ENCODE measurements at places on chromosomes 3 and 15.

DNA sequence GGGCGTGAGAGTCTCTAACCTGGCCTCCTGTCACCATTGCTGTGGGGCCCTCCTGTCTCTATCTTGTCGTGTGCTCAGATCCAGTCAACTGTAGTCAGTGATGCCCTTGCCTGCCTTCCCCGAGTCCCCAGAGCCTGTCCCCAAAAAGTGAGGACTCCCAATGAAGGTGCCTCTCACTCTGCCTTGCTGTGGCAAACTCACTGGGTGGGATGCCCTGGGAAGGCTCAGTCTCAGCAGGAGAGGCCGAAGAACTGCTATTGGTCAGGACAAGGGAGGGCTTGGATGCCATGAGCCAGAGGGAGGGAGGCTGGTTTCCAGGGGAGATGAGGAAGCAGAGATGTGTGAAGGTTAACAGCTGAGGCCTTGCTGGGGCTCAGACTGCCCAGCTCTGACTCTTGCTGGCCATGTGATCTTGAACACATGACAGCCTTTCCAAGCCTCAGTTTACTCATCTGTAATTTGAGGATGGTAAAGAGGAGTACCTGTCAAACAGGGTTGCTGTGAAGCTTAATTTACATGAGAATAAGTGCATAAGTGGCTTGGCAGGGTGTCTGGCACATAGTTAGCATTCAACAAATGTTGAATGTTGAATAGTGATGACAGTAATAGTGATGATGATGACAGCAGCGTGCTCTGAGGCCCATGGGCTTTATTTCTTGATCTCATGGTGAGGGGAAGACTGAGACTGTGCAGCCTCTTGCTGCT is 8.2 kb downstream of the KY start:
- no peak for DNase-seq

- DNase-seq: no peak
Measured at GRCh38 chr15:78155355-78155939, 6.3 kb downstream of the IDH3A start.

DNA sequence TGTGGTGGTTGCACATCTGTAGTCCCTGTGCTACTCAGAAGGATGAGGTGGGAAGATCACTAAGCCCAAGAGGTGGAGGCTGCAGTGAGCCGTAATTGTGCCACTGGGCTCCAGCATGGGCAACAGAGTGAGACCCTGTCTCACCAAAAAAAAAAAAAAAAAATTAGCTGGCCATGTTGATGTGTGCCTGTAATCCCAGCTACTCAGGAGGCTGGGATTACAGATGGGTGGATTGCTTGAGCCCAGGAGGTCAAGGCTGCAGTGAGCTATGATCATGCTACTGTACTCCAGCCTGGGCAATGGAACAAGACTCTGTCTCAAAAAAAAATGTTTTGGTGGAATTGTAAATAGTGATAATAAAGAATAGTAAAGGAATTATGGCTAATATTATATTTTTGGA is 9.9 kb downstream of the ATRIP start:
- DNase-seq: no peak

- DNase-seq: no peak
Measured at GRCh38 chr3:157070678-157070999, 89.3 kb downstream of the CCNL1 start.

DNA sequence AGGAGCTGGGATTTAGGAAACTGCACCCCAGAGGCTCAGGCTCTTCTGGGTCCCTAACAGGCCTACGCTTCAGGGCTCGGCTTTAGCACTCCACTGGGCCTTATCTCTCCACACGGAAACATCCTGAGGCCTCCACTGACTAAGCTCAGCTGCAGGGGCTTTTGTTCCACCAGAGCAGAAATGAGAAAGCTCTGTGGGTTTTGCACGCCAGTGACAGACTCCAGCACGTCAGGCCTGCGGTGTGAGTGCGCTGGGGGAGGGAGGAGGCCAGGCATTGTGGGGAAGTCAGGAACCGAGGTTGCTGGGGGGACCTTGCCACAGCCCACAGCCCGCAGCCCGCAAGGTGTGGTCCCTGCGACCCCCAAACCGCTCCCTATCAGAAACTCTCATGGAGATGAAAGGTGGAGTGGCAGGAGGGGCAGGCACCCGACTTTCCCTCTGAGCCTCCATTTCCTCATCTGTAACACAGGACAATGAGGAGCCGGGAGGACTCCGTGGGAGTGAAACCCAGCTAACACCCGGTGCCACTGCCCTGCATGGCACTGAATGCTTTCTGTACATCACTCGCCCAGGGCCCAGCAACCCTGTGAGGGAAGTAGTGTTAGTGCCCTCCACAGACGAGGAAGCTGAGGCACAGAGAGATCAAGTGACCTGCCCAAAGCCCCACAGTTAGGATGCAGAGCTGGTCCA is 106.5 kb downstream of the TPRA1 start:
- DNase-seq: no peak
